ENCODE measurements at places on chromosomes 1 and 21. TPM values are rescaled to one million over a fixed set of nuclear protein-coding genes. Genes with fewer than 3 reads are reported as not detected.

The IGSF9 gene
- total RNA-seq, result 2.0 TPM

The AQP10 gene
- total RNA-seq, result 0.47 TPM

DNA sequence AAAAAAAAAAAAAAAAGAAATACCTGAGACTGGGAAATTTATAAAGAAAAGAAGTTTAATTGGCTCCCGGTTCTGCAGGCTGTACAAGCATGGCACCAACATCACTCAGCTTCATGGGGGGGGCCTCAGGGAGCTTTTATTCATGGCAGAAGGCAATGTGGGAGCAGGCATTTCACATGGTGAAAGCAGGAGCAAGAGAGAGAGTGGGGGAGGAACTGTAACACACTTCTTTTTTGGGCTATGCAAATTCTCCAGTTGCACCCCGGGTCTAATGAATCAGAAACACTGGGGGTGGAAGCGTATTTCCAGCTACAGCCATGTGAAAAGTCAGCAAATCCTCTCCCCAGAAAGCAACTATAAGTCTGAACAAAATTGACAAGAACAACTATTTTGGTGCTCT, 11.8 kb upstream of the SOD1 start:
- DNase-seq, result no peak

The MAB21L3 gene
- total RNA-seq, result 1.2 TPM

GRCh38 chr1:30852026-30852425, 56.5 kb downstream of the SDC3 start:
- DNase-seq, result peak; percentile 89

- DNase-seq, result no peak
Measured at GRCh38 chr21:45794027-45794426, 150.5 kb downstream of the PCBP3 start.

The PDC gene
- not detected for total RNA-seq

GRCh38 chr21:34647555-34647954, 21.2 kb upstream of the CLIC6 start:
- no peak for DNase-seq

DNA sequence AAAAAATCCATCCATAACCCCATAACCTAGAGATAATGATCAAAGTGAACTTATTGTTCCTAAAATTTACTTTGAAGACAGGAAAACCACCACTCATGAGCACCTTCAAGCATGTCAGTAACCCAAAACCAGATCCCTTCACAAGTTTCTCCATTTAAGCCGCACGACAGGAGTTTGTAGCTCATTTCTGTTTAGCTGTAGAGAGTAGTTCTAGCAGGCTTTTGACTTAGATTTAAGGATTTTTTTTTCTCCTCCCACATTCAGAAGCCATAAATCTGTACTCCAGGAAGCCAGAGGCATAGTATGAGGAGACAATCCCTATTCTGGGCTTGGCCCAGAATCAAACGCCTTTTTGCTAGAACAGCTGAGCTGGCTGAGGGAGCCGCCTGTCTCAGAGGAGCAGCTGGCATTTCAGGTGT, 25.6 kb downstream of the TOMM20 start:
- DNase-seq, result no peak

DNA sequence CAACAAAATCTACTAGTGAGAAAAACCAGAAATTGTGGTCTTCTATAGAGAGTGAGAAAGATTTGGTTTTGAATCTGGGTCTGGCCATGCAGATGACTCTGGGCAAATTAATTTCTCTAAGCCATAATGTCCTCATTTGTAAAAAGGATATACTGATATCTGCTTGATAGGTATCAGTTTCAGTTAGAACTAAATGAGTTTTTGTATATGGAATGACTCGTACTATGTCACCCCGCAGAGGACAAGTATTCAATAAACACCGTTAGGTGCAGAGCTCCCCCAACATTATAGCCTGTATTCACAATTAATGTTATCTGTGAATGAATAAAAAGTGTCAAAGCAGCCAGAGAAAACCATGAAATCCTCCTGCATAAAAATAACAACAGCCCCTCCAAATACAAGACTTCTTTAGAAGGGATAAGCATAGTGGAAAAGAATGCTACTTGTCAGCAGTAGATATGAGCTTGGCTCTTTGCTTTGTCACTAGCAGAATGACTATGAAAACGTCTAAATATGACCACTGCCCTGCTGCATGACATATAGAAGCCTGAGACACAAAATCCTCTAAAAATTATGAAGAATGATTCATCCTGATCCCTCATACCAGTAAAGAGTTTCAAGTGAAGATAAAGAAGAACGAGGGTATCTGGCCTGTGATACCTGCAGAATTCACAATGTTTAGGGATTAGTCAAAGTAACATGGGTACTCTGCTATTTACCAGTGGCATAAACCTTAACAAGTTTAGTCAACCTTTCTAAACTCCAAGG, 17.8 kb downstream of the SCAF4 start:
- DNase-seq, result no peak

The LMX1A gene
- total RNA-seq, result 0.21 TPM

- DNase-seq, result peak; percentile 24
Measured at GRCh38 chr21:43994085-43994484, 18.0 kb upstream of the TRAPPC10 start.

The NID1 gene
- 46.6 TPM for total RNA-seq

DNA sequence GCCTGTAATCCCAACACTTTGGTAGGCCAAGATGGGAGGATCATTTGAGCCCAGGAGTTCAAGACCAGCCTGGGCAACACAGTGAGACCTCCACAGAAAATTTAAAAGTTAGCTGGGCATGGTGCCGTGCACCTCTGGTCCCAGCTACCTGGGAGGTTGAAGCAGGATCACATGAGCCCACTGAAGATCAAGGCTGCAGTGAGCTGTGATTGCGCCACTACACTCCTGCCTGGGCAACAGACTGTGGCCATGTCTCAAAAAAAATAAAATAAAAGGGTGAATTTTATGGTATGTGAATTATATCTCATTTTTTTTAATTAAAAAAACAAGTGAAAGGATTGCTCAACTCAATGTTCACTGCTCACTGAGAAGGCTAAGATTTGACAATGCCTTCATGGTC, 8.7 kb downstream of the ARID4B start:
- no peak for DNase-seq

DNA sequence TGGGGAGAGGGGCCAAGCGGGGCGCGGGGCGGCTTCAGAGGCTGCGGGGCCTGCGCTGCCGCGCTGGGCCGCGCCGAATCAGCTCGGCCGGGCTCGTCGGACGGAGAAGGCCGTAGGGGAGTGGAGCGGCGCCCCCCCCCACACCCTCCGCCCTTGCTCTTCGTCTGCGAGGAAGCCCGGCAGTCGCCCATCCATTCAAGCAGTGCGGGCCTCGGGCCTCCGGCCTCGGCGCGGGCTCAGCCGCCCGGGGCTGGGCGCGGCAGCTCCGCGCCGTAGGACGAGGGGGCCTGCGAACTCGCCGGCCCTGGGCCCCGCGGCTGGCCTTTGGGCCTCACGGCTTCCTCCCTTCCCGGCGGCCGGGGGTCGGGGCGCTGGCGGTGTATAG, 564 bp downstream of the CTPS1 start:
- no peak for DNase-seq

GRCh38 chr1:116435806-116436610, 63.0 kb downstream of the ATP1A1 start:
- DNase-seq, result no peak

The EFNA4 gene
- total RNA-seq, result 7.4 TPM

The OVAAL gene
- not detected for total RNA-seq

GRCh38 chr1:150696590-150696989, 364 bp downstream of the GOLPH3L start:
- DNase-seq, result no peak

GRCh38 chr21:45482899-45483821, 59.1 kb downstream of the SLC19A1 start:
- peak; percentile 65 for DNase-seq

GRCh38 chr1:14245954-14246353, 352.5 kb upstream of the KAZN start:
- no peak for DNase-seq

GRCh38 chr1:181969902-181970301, 91.6 kb downstream of the ZNF648 start:
- no peak for DNase-seq

The ARHGEF16 gene
- total RNA-seq, result 10.6 TPM

DNA sequence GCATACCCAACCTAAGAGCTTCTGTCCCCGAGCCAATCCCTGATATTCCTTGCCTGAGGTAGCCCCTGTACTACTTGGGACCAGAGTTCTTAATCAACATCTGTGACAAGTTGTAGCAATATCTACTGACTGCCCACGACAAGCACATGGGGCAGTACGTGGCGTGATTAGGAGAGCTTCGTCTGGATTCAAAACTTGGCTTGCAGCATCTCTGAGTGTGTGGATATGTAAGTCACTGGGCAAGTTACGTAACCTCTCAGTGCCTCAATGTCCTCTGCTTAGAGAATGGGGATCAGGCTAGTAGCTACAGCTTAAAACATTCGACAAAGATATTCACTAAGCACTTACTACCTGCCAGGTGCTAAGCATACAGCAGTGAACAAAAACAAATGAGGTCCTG, 5.0 kb downstream of the HSPG2 start:
- no peak for DNase-seq

The CAMK1G gene
- total RNA-seq, result 0.56 TPM

DNA sequence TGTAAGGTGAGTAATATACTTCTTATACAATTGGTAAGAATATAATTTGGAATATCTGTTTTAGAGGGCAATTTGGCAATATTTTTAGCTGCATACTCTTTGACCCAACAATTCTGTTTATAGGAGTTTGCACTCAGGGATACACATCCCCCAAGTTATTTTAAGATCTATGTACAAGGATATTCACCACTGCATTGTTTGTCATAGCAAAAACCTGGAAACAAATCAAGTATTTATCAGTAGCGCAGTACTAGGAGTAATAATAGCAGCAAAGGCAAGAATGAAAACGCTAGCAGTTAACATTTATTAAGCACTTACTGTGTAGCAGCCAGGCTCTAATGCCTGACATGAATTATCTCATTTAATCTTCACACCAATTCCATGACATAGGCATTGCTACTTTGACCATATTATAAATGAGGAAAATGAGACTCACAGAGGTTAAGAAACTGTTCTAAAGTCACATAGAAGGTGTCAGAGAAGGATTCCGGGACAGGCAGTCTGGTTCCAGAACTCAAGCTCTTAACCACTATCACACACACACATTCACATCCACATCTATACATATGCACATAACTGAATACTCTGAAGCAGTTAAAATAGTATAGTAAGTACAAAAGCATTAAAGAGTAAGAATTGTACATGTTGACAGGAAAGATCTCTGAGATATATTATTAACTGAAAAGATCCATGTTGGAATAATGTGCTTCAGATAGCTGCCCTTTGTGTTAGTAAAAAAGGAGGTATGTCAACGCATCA, 30.6 kb downstream of the PHC2 start:
- DNase-seq, result no peak

The GCSAML gene
- 2.2 TPM for total RNA-seq

The DOCK7 gene
- 36.5 TPM for total RNA-seq

- no peak for DNase-seq
Measured at GRCh38 chr1:167483790-167484189, 34.5 kb downstream of the CD247 start.

GRCh38 chr1:84888753-84889152, 4.3 kb downstream of the LPAR3 start:
- no peak for DNase-seq

The TFF1 gene
- not detected for total RNA-seq

GRCh38 chr1:89980605-89981004, 14.3 kb upstream of the ZNF326 start:
- no peak for DNase-seq

GRCh38 chr1:236994450-236994849, 9.8 kb downstream of the MT1HL1 start:
- DNase-seq, result no peak
